ENCODE measurements at places on chromosomes 4 and X. TPM values are rescaled to one million over a fixed set of nuclear protein-coding genes. Genes with fewer than 3 reads are reported as not detected.
A peak's percentile ranks its signal among the peaks of the same experiment; 100 is the strongest.

The CTAG2 gene
- not detected for total RNA-seq

The RBBP7 gene
- total RNA-seq = 72.7 TPM

The STARD8 gene
- total RNA-seq = 4.5 TPM

The ZNF711 gene
- 1.2 TPM for total RNA-seq

The FGFR3 gene
- total RNA-seq = 25.5 TPM

The JAKMIP1 gene
- total RNA-seq = not detected

The MAGEA1 gene
- not detected for total RNA-seq

The TLR10 gene
- total RNA-seq = 0.25 TPM

The GJB1 gene
- total RNA-seq = 24.2 TPM

The MAGEA3 gene
- total RNA-seq = not detected

The PDCL2 gene
- not detected for total RNA-seq

The MAGEC2 gene
- not detected for total RNA-seq

The F8A3 gene
- 0.49 TPM for total RNA-seq

The SOX3 gene
- not detected for total RNA-seq

The CAPN6 gene
- total RNA-seq = 0.75 TPM

The BBS7 gene
- 9.4 TPM for total RNA-seq

The ARSJ gene
- total RNA-seq = 10.4 TPM

The CRMP1 gene
- total RNA-seq = 1.0 TPM

- no peak for DNase-seq
Observed at GRCh38 chrX:12970691-12971202, 4.2 kb upstream of the TMSB4X start.

DNA sequence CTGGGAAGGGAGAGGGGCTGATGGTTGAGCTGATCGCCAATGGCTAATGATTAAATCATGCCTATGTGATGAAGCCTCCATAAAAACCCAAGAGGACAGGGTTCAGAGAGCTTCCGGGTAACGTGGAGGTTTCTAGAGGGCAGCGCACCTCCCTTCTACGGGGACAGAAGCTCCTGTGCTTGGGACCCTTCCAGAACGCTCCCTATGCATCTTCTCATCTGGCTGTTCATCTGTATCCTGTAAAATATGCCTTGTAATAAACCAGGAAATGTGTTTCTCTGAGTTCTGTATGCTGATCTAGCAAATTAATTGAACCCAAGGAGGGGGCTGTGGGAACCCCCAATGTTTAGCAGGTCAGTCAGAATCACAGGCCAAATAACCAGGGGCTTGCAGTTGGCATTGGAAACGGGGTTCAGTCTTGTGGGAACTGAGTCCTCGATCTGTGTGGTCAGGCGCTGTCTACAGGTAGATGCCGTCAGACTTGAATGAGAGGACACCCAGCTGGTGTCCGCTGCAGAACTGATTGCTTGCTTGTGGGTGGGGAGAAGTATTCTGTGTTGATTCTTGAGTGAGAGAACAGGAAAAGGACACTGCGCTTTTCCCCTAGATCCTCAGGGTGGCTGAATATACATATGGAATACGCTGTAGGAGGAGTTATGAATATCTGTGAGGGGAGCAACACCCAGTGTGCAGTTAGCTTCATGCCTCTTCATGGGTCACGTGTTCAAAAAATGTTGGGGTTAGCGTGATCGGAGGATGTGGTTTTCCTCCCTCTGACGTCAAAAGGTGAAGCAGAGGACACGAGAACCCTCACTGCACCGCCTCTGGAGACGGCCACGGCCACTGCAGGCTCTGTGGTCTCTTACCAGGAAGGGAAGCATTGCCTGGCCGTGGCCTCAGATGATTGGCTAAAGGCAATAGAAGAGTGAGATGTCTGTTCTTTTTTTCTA lies 29.2 kb downstream of the HTT-AS start:
- peak; percentile 64 for DNase-seq

- DNase-seq = no peak
Observed at GRCh38 chrX:72117636-72118210, 14.0 kb downstream of the RTL5 start.

GRCh38 chr4:178080312-178080711 lies 638.1 kb upstream of the AGA start:
- no peak for DNase-seq

GRCh38 chr4:148097801-148098200 lies 344.4 kb downstream of the NR3C2 start:
- no peak for DNase-seq

- DNase-seq = no peak
Observed at GRCh38 chr4:122633211-122633610, 12.3 kb upstream of the IL21 start.

GRCh38 chr4:181162676-181163075 lies 1080.5 kb upstream of the TENM3 start:
- DNase-seq = no peak

- peak; percentile 11 for DNase-seq
Observed at GRCh38 chrX:84453351-84454246, 48.7 kb downstream of the HDX start.

DNA sequence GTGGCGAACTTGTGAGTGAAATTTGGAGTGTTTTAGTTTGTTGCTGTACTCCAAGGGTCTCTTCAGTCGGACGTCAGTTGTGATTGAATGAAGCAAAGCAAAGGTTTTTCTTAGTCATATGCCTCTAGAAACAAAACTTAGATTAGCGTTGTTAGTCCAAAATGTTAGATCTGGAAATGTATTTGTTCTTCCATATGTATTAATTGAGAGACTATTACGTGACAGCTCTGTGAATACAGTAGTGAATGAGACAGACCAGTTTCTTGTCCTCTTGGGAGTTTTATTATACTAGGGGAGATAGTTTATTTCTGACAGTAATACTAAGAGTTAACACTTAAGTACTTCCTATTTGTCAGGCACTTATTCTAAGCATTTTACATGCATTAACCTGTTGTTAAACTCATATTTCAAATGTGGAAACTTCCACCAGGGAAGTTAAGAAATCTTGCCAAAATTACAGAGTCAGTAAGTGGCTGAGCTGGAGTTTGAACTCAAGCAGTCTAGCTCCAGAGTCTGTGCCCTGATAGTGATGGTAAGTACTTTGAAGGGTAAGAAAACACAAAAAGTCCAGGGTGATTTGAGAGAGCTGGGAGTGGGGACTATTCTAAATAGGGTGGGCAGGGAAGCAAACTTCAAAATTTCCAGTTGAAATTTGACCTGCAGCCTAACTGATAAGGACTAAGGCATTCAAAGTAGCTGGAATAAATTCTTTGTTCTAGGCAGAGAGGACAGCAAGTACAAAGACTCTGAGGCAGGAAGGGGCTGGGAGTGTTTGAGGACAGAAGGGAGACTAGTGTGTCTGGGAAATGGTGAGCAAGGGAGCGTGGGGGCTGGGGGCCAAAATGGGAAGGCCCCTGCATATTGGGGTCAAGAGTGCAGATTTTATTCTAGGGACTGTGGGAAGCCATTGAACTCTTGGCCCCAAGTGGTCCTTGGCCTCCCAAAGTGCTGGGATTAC lies 17.0 kb downstream of the ADD1 start:
- no peak for DNase-seq

GRCh38 chr4:90960433-90960832 lies 833.2 kb downstream of the CCSER1 start:
- no peak for DNase-seq

DNA sequence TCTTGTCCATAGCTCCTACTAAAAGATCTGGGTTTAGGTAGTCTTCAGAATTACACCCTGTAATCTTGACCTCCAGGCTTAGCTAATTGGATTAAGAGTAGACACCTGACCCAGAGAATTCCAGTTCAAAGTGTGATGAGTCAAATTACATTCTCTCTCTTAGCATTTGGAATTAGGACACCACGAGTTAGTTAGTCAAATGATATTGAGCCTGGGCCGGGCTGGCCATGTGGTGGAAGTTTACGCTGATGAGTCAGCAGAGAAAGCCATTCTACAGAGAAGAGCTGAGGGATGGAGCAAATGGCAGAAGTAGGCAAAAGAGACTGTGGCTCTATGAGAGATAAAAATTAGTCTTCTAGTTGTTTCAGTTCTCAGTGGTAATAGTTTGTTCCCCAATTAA lies 31.1 kb downstream of the CEP44 start:
- DNase-seq = no peak

GRCh38 chr4:40185830-40186664 lies 10.8 kb upstream of the RHOH start:
- no peak for DNase-seq

- DNase-seq = peak; percentile 1
Observed at GRCh38 chrX:136574548-136574947, 42.5 kb downstream of the VGLL1 start.

DNA sequence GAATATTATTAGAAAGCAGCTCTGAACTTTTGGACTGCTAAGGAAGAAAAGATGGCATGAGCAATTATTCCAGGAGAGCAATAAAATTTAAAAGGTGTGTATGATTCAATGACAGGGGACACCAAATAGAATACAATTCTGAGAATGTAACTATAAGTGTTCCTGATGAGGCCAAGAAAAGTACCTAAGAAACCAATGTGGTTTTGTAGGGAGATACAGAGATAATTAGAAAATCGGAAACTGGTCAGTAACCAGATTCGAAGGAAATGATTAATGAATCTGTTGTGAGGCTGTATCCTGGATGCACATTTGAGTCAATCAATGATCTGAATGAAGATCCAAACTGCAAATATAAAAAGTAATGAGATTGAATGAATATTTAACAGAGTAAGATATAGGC lies 6.0 kb downstream of the NOA1 start:
- no peak for DNase-seq

DNA sequence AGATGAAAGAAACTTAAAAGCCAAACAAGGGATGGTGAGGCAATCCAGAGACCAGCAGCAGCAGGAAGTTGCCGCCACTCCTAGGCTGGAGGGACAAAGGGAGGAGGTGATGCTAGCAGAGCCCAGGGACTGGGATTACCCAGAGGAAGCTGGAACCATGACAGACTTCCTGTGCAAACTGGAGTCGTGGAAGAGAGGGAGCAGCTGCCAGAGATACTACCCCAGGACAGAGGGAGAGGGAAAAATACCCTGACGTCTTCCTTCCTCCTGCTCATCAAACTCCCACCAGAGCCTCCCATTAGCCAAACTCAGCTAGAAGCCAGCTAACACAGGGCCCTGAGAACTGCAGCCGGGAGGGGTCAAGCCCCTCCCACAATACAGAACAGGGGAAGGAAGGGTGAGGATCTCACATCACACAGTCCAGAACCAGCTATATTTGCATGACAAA lies 101.2 kb upstream of the KLF3 start:
- DNase-seq = no peak

DNA sequence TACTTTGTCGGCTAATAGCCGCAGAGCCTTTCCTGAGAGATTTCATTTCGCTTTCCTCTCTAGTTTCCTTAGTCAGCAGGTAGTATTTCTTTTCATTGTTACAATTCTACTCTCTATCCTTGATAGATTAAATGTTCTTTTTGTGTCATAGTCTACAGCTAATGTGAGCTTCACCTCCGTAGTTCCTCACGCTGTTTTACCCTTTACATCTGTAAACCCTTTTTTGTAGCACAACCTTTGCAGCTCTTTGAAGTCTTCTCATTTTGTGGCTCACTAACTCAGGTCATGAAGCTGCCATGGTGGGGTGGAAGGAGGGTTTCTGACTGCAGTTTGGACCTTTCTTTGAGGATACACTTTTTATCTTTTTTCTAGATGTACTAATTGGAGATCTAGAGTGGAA lies 1008.8 kb upstream of the PABPC4L start:
- no peak for DNase-seq

GRCh38 chr4:1628892-1629698 lies 55.0 kb downstream of the FAM53A start:
- DNase-seq = peak; percentile 69

DNA sequence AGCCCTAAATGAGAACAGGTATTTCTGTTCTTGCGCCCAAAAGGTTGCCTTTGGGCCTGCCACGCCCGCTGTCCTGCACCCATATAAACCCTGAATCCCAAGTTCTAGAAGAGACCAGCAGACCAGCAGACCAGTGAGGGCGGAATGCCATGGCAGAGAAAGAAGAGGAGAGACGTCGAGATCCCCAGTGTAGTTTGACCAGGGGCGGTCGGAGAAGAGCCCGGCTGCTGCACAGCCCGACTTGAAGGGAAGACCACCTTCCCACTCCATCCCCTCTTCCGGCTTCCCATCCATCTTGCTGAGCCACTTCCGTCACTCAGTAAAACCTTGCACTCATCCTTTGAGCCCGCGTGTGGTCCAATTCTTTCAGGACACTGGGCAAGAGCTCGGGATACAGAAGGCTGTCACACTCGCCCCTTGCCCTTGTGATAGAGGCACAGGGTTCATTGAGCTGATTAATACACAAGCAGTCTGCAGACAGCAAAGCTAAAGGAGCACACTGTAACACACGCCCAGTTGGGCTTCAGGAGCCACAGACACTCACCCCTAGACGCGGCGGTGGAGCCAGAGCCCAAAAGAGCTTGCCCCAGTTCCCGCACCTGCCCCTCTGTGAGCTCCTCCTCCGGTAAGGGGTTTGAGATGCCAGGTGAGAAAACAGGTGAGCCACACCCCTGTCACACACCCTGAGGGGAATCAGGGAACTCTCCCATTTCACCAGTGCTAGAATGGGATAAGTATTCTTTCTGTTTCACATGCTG lies 230.8 kb downstream of the PCDH10 start:
- no peak for DNase-seq

GRCh38 chr4:162684371-162684700 lies 482.4 kb downstream of the NAF1 start:
- no peak for DNase-seq

- DNase-seq = no peak
Observed at GRCh38 chr4:139817657-139818452, 152.2 kb downstream of the MGST2 start.

- DNase-seq = no peak
Observed at GRCh38 chr4:95153182-95153581, 395.4 kb downstream of the BMPR1B start.

DNA sequence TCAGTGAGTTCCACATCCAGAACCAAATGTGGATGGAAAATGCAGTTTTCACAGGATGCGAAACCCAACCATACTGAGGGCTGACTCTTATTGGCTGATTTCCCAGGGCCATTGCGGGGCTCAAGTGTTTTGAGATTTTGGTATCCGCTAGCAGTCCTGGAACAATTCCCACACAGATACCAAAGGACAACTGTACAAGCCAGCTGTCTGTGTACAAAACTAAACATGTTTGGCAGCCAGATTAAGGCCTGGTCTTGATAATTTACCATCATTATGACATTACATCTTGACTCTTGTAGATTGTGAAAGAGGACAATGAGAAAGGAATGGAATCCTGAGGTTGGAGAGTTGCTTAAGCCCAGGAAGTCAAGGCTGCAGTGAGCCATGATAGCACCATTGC lies 121.9 kb downstream of the DKK2 start:
- DNase-seq = no peak

- DNase-seq = no peak
Observed at GRCh38 chrX:10524578-10524977, 95.8 kb downstream of the MID1 start.

DNA sequence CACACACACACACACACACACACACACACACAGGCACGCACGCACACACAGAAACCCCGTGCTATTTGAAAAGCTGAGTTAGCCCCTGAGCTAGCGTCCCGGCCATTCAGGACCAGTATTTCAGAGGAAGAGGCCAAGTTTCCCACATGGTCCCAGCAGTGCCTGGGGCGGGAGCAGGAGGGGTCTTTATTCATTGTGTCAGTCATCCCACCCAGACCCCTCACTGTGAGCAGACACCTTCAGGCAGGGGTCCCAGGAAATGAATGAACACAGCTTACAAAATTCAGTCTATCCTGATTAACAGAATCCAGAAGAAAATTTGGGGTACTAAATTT lies 58.1 kb downstream of the ZFYVE28 start:
- DNase-seq = no peak

GRCh38 chrX:153387345-153387744 lies 13.8 kb downstream of the PNMA6E start:
- no peak for DNase-seq
